ENCODE measurements at places on chromosomes 3 and 15. TPM values are rescaled to one million over a fixed set of nuclear protein-coding genes. Genes with fewer than 3 reads are reported as not detected.
A peak's percentile ranks its signal among the peaks of the same experiment; 100 is the strongest.

Gene CCR2
- polyA plus RNA-seq = 0.58 TPM

Gene ADAMTSL3
- polyA plus RNA-seq = 33.3 TPM

Gene PARP16
- polyA plus RNA-seq = 12.3 TPM

Gene C3orf49
- polyA plus RNA-seq = 0.55 TPM

Gene GHSR
- not detected for polyA plus RNA-seq

Gene KCNMB3
- 2.9 TPM for polyA plus RNA-seq

Gene KCNAB1
- 4.8 TPM for polyA plus RNA-seq

Gene LYZL4
- polyA plus RNA-seq = not detected

Gene CIB1
- polyA plus RNA-seq = 24.2 TPM

DNA sequence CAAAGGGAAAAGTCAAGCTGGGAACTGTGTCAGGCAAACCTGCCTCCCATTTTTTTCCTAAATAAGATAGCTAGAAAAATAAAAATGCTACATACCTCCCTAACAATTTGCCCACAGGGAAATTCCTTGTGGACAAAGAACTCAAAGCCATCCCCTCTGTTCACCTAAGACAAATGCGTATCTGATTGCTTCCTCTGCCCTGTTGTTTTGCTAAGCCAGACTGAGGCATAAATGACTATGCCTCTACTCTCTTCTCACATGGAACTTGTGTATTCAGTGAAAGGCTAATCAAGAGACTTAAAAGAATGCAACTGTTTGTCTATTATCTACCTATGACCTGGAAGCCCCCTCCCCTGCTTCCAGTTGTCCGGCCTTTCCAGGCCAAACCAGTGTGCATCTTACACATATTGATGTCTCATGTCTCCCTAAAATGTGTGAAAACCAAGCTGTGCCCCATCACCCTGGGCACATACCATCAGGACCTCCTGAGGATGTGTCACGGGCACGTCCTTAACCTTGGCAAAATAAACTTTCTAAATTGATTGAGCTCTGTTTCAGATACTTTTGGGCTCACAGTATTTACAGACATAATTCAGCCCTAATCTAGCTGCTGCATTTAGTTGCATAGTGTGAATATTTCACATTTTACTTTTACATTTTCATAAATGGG, 15.8 kb downstream of the CHD2 start:
- no peak for DNase-seq

GRCh38 chr15:81113861-81114291, 20.2 kb upstream of the CFAP161 start:
- no peak for DNase-seq

DNA sequence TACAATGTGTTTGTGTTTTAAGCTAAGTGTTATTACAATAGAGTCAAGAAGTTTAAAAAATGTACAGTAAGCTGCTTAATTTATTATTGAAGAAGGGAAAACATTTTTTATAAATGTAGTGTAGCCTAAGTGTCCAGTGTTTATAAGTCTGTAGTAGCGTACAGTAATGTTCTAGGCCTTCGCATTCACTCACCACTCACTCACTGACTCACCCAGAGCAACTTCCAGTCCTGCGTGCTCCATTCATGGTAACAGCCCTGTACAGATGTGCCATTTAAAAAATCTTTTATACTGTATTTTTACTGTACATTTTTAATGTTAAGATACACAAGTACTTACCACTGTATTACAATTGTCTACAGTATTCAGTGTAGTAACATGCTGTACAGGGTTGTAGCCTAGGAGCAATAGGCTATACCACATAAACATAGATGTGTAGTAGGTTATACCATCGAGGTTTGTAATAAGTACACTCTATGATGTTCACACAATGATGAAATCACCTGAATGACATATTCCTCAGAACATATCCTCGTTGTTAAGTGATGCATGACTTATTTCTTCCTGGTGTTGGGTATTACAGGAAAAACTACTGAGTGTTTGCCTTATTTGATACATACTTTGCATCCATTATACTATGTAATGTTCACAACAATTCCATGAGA, 156.6 kb upstream of the NUDT16 start:
- no peak for DNase-seq

GRCh38 chr3:61181874-61182273, 69.4 kb downstream of the FHIT start:
- DNase-seq = no peak

- DNase-seq = no peak
Measured at GRCh38 chr15:100859970-100860828, 19.4 kb upstream of the ALDH1A3 start.

DNA sequence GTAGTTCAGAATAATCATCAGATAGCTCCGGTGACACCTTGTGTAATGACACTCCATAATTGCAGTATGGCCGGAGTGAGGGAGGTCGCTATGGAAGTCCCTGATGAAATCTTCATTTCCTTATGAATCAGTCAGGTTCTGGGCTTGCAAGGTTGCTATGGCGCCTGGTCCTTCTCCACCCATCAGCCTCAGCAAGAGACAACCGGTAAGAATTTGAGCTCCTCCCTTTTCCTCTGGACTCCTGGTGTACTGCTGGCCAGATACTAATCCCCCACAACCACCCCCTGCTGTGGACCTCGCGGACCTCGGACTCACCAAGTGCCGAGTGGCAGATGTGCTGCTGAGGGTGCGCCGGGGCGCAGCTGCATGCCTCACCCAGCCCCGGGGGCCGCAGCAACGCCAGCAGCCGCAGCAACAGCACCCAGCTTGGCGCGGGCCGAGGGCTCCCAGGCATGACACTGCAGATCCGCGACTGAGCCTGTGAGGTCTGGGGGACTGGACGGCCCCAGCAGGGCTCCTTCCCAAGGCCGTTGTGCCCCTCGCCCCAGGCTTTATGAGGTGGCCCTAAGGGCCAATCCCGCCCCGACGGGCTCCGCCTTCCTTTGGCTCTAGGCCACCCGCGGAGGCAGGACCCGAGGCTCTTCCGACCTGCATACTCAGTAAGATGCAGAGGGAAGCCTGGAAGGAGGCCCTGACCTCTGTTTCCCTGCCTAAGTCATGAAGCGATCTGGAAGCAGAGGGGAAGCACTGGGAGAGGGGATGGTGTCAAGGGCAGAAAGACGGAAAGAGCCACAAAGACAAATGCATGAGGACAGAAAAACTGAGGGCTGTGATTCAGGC, at the start of gene TIMP4:
Gene TIMP4, minus strand, starts transcription at position 526 of the 840 bp plus-strand sequence. Its CDS starts 72 bp downstream, at position 454.
- DNase-seq = peak; percentile 73

GRCh38 chr3:11545186-11545851, 98.4 kb downstream of the VGLL4 start:
- DNase-seq = peak; percentile 71

DNA sequence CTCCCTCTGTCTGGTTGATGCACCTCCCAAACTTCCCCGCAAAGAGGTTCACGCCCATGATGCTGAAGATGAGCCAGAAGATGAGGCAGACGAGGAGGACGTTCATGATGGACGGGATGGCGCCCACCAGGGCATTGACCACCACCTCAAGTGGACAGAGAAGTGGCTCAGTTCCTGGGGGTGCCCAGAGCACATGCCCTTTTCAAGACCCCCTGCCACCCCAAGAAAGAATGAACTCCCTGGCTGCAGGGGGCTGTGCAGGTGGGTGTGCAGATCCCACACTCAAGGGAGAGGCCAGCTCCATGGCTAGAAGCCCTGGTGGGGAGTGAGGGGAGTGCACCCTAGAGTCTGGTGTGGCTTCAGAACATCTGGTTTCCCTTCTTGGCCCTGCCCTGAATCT, 64.1 kb downstream of the EXOG start:
- DNase-seq = no peak

- DNase-seq = peak; percentile 11
Measured at GRCh38 chr3:41173926-41174885, 25.1 kb upstream of the CTNNB1 start.

DNA sequence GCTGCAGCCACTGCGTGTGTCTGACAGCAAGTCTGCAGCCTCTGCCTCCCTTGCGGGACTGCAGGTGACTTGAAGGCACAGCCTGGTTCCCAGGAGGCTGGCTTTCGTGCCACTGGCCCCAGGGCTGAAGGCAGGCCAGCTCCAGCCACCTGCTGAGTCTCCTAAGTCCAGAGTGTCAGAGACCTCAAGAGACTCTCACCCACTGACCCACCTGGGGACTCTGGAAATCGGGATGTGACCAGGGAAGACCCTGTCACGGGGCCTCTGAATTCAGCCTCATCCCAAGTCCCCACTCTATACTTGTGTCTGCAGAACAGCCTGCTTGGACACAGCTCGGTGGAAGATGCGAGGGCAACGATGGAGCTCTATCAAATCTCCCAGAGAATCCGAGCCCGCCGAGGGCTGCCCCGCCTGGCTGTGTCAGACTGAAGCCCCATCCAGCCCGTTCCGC, 16.3 kb downstream of the ISG20 start:
- DNase-seq = no peak

GRCh38 chr3:115646027-115646690, 22.8 kb downstream of the GAP43 start:
- no peak for DNase-seq

DNA sequence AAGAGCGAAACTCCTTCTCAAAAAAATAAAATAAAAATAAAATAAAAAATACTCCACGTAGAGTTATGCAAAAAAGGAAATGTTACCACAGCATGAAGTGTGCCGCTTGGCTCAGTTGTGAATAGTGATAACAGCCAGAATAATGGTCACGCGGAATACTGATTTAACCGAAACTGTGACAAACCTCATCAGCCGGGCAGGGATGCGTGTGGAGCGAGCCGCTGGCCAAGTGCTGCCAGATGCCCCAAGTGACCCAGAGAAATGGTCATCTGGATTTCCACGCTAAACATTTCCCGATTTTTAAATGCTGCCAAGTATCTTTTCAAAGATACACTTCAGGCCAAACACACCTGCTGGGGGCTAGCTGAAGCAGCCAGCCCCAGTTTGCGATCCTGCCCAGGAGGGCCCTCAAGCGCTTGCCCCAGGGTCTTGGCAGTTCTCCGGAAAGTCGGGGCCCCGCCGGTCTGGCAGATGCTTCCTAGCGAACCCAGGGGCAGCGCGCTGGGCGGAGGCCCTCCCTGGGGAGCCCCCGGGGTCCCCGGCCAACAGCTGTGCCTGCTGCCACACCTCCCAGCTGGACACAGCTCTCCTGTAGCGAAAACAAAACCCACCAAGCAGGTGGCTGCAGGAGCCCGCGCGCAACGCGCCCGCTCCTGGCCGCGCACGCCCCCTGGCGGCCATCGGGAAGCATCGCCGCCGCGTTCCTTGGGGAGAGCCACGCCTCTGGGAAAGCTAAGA, 35.1 kb downstream of the CMTM6 start:
- DNase-seq = peak; percentile 66

DNA sequence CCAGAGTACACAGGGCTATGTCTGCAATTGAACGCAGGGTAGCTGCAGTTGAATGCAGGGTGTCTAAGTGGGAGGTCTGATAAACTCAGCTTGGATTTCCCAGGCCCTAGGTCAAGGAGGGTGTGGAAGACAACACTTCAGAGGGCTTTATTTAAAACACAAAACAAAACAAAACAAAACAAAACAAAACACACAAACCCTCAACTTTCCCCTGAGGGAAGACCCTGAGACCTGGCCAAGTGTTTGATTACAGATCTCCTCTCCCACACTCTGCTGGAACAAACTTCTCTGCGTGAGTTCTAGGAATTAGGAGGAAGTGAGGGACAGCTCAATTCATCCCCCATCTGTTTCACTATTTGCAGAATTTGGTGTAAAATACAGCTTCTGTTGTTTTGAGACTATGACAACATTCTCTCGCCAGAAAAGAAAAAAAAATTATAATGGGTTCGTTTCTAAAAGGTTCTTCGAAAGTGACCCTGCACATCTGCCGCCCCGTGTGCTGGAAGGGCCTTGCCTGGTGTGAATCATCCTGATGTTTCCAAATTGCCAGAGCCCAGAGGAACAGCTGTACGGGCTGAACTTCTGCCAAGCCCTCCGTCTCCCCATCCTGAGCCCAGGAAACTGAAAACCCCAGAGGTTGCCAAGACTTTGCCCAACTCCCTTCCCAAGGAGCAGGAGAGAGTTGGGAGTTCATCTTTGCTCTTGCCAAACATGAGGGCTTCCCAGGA, 73.3 kb upstream of the RAD18 start:
- DNase-seq = peak; percentile 78

DNA sequence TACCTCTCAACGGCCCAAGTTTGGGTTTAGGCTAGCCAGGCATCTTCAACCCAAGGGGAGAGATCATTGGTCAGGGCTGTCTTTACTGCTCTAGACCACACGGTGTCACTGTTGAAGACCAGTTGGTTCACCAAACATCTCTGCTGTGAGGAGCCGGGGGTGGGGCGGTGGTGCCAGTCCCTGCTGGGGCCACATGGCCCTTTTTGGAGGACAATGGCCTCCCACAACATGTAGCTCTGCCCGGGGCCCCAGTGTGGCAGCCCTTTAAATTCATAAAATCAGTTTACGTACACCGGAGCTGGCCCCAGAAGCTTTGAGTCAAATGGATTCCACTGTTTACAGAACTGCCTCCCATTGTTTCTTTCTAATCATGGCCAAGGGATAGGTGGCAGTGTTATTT, 19.1 kb upstream of the TM4SF18 start:
- DNase-seq = no peak

- DNase-seq = no peak
Measured at GRCh38 chr3:108319428-108320082, 23.2 kb downstream of the HHLA2 start.

GRCh38 chr3:36991923-36992805, 767 bp downstream of the EPM2AIP1 start:
- no peak for DNase-seq

DNA sequence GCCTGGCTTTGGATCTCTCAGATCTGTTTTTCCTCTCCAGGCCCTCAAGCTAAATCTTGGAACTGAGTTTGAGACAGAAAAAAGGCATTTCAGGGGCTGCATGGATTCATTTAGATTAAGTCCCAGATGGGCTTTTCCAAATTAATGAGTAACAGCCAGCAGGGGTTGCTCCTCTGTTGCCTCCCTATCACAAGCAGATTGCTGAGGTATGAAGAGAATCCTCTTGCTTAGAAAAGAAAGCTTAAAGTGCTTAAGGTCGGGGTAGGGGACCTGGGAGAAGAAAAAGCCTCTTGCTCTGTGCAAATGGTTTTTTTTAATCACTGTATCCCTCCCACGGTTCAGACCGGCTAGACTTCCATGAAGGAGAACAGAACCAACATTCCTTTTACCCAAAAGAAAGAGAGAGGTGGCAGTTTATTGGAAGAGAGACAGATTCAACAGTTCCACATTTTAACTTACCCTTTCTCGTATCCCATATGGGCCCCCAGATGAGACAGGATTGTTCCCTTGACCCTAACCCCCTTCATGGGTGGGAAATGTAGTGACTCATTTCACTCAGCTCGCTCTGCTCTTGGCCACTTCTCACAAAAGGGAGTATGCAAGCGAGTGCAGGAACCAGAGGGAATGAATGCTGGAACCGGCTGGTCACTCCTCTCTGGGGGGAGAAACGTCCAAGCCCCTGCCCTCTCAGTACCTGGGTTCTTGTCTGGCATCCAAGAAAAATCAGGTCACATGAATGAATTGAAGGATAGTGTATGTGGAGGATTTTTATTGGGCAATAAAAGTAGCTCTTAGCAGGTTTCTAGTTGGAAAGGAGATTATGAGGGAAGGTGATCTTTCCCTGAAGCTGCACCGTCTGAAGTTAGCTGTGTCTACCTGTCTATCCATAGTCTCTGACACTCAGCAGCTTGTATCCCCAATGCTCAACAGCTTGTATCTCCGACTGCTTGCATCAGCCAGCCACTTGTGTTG, 745.2 kb downstream of the SI start:
- DNase-seq = no peak
